ENCODE measurements at places on chromosomes 6 and 20.

DNA sequence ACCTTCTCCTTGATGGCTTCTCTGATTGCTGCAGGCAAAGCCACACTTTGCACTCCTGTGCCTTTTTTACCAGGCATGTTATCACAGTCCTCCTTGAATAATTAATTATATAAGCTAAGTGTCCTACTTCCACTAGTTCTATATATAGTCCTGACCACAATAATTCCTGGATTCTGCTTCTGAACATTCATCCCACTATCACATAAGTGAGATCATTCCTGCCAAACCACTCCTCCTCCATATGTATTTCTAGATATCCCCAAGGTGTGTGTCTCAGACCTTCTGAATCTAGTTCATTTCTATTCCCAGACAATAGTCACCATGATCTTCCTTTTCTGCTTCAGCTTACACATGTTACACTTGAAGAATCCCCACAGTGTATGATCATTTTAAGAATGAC lies 1237.5 kb upstream of the MAP3K7 start:
- DNase-seq: no peak

GRCh38 chr6:129491436-129491835 lies 218.5 kb downstream of the ARHGAP18 start:
- DNase-seq: no peak

DNA sequence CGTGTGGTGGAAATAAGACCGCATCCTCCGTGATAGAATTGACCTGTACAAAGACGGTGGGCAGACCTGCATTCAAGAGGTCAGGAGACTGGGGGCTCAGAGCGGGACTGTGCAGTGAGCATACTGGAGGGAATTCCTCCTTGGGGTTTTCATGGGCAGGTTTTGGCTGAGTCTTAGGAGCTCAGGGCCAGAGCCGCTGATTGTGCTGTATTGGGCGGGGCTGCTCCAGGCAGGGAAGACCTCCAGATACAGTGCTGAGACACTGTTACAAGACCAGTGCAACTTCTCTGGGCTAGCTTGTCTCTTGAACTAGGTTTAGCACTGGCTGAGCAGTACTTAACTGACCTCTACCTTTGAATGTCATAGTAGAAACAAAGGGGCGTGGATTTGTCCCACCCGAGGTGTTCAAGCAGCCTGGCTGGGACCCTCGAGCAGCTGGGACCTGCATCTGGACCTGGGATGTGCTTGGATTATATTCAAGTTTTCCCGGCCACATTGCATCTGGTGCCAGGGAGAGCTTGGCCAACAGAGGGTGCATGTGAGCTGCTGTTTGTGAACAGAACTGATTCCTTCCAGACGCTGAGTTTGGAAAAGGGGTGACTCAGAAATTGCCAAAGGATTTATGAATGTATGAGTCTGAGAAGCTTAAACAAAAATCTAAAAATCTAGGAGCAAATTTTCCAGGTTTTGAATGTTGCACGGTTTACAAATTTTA lies 33.4 kb upstream of the SLC22A1 start:
- no peak for DNase-seq

- no peak for DNase-seq
Measured at GRCh38 chr6:69027861-69028260, 392.8 kb downstream of the ADGRB3 start.

DNA sequence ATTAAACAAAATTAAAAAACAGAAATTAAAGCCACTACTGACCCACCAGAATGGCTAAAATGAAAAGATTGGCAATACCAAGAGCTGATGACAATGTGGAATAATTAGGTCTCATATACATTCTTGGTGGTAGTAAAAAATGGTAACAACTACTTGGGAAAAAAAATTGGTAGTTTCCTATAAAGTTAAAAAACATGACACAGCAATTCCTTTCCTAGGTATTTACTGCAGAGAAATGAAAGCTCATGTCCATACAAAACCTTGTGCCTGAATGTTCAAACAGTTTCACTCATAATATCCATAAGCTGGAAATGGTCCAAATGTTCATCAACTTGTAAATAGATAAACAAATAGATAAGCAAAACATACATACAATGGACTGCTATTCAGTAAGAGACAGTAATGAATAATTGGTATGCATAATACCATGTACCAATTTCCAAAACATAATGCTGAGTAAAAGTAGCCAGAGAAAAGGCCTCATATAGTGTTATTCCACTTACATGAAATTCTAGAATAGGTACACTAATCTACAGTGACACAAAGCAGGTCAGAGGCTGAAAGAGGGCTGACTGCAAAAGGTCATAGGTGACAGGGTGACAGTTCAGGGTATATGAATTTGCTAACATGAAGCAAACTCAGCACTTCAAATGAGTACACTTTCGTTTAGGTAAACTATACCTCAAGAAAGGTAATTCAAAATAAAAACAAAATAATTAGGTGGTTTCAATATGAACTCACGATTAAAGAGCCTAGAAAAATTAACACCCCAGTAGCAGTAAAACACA lies 53.0 kb downstream of the B3GAT2 start:
- DNase-seq: no peak

- no peak for DNase-seq
Measured at GRCh38 chr20:49785852-49786175, 26.8 kb upstream of the SLC9A8 start.

GRCh38 chr6:136611746-136612145 lies 61.5 kb upstream of the MAP7 start:
- DNase-seq: no peak

DNA sequence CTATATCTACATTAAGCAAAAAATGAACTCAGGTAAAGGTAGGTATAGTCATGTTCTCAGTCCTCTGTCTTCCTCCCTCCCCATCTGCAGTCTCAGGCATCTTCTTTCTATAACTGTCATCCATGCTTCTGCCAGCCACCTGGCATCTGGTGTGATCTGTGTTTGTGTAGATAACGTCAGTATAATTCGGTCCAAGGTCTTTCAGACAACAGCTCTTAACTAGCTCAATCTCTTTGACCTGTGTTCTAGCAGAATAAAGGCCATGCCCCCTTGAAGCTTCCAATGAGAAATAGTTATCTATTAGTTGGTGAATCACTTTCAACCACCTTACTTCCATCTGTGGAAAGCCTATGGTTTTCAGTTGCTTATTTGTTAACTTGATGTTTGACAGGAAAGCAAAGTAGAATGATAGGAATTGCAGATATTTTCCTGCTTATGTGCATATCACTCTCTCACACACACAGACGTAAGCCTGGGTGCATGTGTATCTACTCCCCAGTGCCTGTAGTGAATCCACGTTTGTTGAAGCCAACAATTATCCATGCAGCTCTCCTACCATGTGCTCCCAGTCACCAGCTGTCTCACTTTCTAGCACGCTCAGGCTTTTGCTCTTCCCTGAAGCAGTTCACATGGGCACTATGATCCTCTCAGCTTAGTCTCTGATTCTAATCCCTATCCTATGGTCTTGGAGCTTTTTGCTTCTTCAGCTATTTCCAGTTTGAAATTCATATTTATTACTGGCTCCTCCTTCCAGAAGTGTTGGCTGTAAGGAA lies 433.7 kb upstream of the MANEA start:
- DNase-seq: no peak

GRCh38 chr6:139308936-139309603 lies 17.3 kb upstream of the TXLNB start:
- no peak for DNase-seq

DNA sequence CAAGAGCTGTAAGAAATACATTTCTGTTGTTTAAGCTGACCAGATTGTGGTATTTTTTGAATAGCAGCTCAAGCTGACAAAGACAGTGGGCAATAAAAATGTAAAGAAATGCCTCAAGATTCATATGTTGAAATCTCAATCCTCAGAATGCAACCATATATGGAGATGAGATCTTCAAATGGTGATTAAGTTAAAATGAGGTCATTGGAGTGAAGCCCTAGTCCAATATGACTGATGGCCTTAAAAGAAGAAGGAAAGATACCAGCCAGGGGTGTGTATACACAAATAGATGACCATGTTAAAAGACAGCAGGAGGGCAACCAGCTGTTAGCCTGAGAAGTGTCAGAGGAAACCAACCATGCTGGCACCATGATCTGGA lies 7.1 kb upstream of the DDO start:
- no peak for DNase-seq

DNA sequence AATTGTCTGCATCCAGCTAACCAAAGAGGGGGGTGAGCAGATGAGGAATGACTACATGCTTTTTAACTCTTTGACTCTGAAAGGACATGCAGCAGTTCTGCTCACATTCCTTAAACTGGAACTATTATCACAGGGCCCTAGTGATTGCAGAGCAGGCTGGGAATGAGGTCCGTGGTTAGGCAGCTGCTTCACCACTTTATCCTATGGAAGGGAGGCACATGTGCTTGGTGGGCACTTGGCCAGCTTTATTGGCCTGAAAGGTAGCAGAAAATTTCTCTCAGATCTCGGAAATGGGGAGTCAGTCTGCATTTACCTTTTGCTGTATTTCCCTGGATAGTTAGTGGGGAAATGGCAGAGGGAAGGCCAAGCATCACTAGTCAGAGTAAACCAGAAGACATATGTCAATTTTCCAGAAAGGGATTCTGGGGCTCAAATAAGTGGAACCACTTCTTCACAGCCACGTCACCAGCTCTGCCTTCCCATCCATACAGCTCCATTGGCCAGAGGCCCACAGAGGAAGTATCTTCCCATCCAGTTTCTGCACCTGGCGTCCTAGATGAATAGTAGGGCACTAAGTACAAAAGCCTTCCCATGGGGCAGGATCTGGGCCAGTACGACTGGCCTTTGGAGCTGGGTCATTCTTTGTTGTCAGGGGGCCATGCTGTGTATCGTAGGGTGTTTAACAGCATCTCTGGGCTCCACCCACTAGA lies 444.8 kb downstream of the PTPRT start:
- no peak for DNase-seq

DNA sequence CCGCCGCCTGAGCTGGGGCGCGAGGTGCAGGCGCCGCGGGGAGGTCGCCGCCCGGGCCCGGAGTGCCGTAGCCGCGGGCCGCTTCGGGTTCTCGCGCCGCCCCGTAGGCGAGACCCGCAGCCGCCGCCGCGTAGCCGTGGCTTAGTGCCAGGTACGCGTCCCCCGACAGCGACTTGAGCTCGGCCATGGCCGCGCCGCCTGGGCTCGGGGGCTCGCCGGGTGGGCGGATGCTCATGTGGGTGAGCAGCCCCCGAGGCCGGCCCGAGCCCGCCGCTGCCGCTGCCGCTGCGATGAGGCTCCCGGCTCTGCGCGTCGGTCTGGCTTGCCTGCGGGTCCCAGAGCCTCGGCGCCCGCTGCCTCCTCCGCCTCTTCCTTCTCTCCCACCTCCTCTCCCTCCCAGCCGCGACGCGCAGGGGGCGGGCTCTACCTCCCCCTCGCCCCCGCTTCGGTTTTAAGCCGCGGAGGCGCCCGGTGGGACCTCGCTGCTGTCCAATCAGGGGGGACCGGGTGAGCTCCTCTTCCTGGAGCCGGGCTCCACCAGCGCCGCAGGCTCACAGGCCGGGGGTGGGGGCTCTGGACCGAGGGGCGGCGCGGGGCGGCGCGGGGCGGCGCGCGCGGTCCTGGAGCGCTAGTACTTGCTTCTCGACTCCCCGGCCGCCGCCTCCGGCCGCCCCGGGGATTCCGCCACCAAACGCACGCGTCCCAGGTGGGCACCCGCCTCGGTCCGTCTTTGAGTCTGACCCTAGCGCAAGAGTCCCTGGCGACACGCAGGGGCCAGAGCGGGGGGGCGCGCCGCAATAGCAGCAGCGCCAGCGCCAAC lies at the start of gene BHLHE23:
Gene BHLHE23, minus strand, starts transcription at position 425 of the 820 bp plus-strand sequence. Its CDS starts 190 bp downstream, at position 235.
- no peak for DNase-seq

GRCh38 chr6:21713481-21713880 lies 119.9 kb downstream of the SOX4 start:
- no peak for DNase-seq

DNA sequence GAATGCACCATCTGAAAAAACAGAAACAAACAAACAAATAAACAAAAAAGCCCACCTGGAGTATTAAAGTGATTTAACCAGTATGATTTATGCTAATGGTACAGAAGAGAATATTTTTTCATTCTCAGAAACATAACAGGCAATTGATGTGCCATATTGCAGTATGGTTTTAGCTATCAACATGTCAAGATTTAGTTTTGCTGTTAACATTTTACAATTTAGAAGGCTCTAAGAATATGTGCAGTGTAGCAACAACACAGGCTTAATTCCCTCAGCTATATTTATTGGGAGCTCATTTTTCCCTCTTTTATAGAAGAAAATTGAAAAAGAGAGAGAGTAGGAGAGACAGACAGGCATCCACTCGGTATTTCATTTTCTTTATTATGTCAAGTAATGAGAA lies 1022.7 kb upstream of the CITED2 start:
- DNase-seq: no peak

GRCh38 chr20:10472871-10473270 lies 37.8 kb downstream of the SLX4IP start:
- DNase-seq: no peak

DNA sequence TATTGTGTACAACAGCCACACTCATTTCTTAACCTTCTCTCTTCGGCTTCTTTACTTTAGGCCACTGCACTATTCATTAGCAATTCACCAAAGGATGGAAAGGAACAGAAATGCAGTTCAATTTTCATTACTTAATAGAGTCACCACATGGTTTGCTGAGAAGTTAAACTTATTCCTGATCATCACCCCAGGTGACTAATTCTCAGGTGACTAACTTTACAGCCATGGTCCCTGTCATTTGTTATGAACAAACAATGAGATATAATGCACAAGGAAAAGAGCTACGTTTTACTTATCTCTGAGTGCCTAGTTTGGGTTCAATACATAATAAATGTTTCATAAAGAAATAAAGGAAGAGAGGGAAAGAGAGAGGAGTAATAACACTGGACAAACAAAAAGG lies 45.8 kb upstream of the DST start:
- DNase-seq: no peak

GRCh38 chr6:137894779-137895385 lies 27.8 kb downstream of the TNFAIP3 start:
- DNase-seq: no peak

DNA sequence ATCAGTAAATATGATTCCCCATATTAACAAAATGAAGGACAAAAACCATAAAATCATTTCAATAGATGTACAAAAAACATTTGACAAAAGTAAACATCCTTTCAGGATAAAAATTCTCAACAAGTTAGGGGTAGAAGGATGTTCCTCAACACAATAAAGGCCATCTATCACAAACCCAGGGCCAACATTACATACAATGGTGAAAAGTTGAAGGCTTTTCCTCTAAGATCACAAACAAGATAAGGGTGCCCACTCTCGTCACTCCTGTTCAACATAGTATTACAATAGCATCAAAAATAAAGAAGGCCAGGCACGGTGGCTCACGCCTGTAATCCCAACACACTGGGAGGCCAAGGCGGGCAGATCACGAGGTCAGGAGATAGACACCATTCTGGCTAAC lies 22.6 kb upstream of the ASF1A start:
- DNase-seq: no peak

- no peak for DNase-seq
Measured at GRCh38 chr6:21556968-21557721, 36.4 kb upstream of the SOX4 start.

DNA sequence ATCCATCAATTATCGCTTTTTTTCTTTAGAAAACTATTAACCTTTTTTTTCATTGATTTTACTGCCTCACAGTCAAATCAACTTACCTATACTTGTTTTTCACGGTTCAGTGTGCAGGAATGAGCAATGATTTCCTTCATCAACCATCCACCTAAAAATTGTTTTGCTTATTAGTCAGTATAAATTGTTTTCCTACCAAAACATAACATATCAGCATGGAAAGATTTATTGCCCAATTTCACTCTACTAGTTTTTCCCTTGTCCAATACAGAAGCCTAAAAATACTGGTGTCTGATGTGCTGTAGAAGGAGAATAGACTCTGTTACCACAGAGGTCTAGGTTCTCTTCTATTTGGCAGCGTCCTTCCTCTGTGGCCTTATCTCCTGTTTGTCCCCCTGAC lies 558.2 kb upstream of the CITED2 start:
- no peak for DNase-seq

Data from activated effector memory CD4-positive, alpha-beta T cell treated with anti-CD3 and anti-CD28 coated beads, Interleukin-2, amount 50 U/mL, for 16 hours (primary cell).